Thoracic aorta (tissue), 2 donors: ENCODE measurements at places on chromosomes 2 and 18.

DNA sequence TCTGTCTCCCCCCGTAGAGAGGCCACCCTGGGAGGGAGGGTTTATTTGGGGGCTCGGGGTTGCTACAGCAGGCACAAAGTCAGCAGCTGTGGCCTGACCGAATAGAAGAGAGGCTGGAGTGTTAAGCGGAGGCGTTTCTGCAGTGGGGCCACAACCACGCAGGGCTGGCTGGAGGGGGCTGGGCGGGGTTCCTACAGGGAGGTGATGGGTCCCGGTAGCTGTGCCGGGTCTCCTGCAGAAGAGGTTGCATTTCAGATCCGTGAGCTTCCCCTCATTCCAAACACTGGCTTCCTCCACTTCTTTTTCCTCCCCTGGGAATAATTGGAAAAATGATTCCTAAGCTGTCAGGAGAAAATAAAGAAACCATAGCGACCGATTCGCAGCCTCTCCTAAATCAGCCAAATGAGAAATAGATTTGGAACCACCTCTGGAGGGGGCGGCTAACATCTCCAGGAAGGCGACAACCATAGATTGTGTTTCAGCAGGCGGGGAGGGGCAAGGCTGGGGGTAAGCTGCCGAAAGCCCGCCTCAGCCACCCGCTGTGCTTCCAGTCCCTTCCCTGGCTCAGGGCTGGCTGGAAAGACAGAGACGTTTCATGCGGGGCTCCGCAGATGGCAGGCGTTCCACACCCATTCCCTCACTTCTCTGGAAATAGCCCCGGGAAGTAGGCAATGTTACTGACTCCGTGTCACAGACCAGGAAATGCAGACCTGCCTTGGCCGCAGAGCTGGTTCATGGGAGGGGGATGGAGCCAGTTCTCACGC is 85.6 kb upstream of the TAF1B start:
- peak; percentile 25 for DNase-seq

GRCh38 chr2:147030966-147031720 is 813.7 kb upstream of the ACVR2A start:
- no peak for DNase-seq

DNA sequence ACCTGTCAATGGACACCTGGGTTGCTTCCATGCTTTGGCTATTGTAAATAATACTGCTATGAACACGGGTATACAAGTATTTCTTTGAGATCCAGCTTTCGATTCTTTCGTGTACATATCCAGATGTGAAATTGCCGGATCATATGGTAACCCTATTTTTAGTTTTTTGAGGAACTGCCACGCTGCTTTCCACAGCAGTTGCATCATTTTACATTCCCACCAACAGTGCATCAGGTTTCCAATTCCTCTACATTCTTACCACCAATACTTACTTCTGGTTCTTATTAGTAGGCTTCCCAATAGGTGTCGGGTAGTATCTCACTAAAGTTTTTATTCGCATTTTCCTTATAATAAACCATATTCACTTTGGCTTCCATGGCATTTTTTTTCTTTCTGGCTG is 69.6 kb downstream of the PID1 start:
- no peak for DNase-seq

GRCh38 chr2:34848132-34848531 is 1249.0 kb upstream of the FAM98A start:
- DNase-seq: no peak

DNA sequence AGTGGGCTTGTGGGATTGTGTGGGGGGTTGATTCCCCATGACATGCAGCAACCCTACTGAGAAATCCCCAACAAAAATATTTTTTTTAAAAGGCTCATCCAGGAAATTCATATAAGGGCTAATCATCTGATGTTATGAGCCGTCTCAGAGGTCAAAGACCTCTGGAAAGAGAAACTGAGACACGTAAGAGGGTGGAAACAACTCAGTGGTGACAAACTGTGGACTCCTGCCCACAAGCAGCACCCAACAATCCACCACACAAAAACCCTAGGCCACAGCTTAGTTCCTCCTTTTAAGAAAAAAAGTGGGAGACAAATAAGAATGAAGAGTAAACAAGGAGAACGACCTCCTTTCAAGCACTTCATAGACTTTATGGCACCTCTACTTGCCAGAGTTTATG is 1096.1 kb upstream of the NRXN1 start:
- DNase-seq: no peak

DNA sequence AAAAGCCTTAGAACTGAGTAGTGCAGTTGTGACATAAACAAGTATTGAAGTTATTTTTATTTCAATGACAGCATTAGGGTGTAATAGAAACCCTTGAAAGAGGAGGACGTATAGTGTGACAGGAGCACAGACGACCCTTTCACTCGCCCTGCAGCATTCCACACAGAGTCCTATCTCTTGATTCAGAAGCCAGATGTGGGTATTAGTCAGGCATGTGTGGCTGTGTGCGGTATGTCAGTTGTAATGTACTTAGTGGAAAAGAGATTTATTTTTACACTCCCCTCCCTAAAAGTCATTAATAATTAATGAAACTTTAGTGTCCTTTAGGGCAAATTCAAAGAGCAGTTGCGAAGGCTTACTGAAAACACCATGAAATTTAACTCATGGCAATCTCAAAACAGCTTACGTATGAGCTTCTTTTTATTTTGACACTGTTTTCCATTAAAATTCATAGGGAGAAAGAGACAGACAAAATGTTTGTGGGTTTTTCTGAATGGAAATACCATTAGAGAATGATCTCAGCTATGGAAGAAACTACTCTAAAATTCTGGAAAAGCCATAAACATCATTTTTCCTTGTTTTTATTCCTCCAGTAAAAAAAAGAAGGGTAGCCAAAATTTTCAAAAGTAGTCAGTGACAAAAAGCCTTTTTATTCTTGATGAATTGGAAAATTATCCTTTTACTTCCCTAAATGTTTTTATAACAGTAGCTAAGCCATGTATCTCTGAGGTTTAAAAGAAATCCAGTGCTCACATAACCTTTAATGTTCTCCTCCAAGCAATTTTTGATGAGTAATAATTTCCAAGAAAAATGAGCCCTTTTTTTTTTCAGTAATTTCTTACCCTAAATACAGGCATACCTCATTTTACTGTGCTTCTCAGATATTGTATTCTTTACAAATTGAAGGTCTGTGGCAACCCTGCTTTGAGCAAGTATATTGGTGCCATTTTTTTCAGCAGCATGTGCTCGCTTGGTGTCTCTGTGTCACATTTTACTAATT is 84.0 kb upstream of the DSEL start:
- no peak for DNase-seq

DNA sequence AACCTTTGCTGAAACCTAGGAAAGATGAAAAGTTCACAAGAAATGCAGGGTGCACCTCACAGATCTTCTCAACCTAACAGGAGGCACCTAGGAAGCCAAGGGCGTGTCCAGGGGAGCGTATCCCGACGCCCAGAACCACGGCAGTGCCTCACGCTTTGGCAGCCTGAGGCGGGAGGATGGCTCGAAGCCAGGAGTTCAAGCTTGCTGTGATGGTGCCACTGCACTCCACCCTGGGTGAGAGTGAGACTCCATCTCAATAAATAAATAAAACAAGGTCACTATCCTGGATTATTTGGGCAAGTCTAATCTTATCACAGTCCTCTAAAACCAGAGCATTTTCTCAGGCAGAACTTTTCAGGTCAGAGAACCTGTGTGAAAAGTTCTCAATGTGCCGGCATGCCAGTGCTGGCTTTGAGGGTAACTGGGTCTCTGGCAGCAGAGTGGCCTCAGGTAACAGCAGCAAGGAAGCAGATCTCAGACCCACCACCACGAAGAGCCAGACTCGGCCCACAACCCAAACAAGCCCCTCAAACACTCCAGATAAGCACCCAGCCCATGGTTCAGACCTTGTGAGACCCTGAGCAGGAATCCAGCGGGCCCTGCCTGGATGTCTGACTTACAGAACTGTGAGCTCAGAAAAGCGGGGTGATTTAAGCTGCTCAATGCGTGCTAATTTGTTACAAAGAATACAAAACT is 11.7 kb downstream of the HSBP1L1 start:
- no peak for DNase-seq

DNA sequence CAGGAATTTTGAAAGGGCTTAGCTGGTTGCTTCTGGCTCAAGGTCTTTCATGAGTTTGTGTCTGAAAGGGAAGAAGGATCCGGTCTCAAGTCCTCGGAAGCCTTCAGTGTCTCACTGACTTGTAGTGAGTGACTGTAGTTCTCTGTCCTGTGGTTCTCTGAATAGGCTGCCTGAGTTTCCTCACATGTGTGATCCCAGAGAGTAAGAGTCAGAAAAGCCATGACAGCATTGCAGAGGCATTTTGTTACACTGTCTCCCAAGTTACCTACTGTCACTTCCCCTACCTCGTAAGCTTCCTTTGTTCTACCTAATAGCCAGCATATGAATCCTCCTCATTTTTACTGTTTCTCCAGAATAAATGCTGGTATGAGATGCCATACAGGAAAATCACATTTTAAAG is 709.1 kb upstream of the CHAC2 start:
- DNase-seq: no peak

- DNase-seq: no peak
These were observed 73.4 kb upstream of the SMAD7 start for GRCh38 chr18:49023938-49024803.

GRCh38 chr2:102784940-102785339 is 23.1 kb downstream of the TMEM182 start:
- DNase-seq: no peak

- DNase-seq: no peak
These were observed 144.5 kb downstream of the USP34 start for GRCh38 chr2:61326423-61326822.

DNA sequence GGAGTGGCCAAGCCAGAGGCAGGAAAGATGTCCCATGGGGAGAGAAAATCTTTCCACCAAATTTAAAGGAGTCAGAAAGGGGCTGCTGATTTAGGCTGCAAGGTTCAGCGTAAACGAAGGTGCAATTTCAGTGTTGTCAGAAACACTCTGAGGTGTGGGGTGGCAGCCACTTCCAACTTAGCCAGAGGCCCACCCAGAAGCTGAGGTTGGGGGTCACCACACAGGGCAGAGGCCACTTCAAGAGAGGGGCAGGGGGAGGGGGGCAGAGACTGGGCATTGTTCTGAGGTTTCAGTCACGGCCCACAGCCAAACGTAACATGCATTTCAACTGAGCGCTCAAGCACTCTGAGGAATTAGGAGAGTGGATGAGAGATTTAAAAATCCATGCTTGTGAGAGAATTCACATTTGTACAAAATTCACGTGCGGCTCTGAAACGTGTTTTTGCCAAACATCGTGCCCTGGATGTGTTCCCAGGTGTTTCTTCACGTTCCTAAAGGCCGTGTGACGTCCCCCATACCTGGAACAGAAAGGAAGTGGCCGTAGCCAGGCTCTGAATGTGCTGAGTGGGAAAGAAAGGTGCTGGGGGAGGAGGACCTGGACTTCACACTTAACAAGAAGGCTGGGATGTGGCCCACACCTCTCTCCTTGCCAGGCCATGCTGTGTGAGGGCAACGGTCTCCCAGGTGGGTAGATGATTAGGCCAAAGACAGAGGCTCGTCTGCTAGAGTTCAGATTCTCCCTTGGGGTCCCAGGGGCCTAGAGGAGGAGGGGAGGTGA is 19.5 kb upstream of the BOK start:
- DNase-seq: no peak

GRCh38 chr2:197263077-197263476 is 47.5 kb downstream of the ANKRD44 start:
- DNase-seq: no peak

DNA sequence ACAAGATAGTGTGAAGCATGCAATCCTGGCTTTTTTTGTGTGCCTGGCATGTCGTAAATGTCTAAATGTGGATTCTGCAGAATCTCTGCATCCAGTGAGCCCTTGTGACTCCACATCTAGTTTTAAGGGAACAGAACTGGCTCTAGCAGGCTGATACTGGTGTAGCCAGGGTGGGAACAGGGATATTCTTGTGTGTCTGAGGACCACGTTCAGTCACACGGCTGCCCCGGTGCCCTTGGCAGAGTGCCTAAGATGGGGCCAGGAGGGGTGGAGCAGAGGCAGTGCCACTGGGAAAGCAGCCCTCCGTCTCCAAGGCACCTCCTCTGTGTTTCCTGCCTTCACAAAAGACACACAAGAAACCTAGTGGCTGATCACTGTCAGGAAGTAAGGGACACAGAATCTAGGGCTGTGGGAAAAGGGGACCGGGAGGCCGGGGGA is 91.5 kb upstream of the PARD3B start:
- no peak for DNase-seq

GRCh38 chr2:160828076-160828475 is 332.2 kb upstream of the TANK start:
- DNase-seq: no peak

GRCh38 chr2:10352972-10353371 is 50.3 kb downstream of the HPCAL1 start:
- no peak for DNase-seq

DNA sequence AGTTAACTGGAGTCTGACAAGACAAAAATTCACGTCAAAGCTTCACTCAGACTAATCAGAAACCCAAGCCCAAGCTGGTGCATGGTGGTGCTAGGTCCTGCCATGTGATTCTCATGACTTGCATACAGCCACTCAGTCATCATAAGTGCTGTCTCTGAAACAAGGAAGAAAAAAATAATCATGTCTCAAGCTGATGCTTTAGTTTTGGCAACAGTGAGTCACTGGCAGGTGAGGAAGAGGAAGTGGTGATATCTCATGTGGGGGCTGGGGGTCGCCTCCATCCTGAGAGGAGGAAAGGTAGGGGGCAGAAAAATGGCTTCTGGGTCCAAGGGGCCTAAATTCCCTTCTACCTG is 136.3 kb downstream of the TMEM163 start:
- DNase-seq: no peak

GRCh38 chr2:168697668-168698121 is 104.7 kb upstream of the NOSTRIN start:
- DNase-seq: no peak

DNA sequence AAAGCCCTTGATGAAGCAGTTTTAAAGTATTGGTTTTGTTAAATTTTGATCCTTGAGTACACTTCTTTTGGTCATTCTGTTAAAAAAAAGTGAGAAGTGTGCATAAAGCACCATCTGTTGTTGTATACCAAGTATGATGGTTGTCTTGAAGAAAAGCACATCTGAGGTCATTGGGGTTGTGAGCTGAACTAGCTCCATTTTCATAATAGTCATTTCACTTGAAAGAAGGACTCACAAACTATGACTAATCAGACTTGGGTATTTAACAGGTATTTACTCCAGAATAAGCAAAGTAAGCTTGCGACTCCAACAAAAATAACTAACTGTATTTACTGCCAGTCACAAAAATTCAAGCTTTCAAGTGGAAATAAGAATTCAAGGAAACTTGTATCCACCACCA is 35.1 kb downstream of the CHN1 start:
- no peak for DNase-seq

DNA sequence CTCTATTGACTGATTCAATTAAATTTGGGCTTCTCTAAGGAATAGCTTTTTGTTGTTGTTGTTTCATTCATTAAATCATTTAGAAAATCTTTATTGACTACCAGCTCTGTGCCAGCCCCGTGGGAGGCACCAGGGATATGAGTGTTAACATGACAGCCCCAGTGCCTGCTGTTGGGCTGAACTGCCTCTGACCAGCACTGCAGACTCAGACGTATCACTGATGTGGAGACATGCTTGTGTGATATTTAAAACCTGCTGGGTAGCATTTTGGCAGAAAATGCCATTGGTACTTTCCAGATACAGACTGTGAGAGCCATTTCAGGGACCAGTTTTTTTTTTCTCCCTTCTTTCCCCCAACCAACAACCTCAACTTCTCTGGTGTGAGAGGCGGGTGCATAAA is 38.6 kb upstream of the KCNF1 start:
- no peak for DNase-seq

GRCh38 chr2:23449413-23449812 is 64.4 kb downstream of the KLHL29 start:
- no peak for DNase-seq
